Coronary artery (tissue), 2 donors: ENCODE measurements at places on chromosomes 3 and 15.

DNA sequence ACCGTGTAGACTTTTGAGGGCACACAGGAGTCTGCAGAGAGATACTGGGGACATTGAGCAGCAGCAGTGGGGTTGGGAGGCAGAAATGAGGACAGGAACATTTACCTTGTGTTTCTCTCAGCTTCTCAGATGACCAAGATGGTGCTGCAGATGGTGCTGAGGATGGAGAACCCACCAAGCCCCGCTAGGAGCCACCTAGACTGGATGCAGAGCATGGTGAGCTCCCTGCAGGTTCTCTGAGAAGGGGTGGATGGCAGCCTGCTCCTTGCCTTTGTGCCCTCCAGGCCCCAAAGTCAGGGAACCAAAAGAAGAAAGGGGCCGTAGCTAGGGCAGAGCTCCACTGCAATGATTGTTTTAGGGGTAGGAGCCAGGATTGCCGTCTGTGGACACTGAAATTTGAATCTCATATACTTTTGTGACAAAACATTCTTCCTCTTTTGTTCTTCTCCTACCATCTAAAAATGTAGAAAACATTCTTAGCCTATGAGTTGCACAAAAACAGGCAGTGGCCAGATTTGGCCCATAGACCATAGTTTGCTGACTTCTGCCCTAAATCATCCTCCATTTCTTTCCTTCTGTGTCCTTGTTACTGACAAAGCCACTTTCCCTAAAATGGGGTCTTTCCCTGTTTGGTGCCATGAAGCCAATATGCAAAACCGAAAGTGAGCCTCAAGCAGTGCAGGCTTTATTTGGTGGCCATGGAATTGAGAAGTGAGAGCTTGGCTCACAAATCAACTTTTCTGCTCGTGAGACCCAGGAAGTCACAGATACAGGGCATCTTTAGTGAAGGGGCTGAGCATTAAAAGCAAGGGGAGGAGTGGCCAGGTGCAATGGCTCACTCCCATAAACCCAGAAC, 11.9 kb upstream of the MUC20 start:
- no peak for DNase-seq

DNA sequence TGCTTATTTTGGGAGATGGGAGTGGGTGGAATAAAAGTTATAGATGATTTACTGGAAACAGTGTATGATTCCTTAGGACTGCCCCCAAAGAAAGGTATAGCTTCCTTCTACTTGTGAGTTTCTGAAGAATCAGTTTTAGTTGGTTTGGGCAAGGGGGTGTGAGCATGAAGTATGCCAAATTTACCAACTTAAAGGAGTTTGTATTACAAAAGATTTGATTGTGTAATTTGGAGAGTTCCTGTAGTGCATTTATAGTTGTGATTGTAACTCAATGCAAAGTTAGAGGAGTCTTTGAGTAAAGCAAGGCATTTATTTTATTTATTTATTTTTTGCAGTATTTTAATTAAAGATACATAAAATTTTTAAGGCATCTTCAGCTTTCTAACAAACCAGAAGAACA, 42.8 kb downstream of the TSC22D2 start:
- no peak for DNase-seq

DNA sequence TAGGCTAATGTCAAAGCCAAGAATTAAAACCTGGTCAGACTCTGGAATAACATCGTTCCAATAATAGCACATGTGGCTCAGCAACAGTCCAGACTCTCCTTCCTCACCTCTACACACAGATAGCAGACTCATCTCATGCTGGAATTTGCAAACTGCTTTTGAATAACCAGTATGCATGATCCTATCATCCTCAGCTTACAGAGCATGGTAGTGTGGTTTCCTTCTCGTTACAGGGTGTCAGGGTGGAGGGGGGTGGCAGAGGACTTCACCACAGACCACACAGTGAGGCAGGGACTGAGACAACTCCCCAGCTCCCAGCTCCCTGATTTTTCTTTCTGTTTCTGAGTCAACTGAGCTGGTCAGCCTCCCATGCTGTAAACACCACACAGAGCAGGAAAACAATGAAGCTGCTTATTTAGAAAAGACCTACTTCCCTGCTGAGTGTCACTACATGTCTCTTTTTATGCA, 101.6 kb downstream of the RPL22L1 start:
- no peak for DNase-seq

GRCh38 chr3:174097686-174098085, 700.1 kb downstream of the NLGN1 start:
- no peak for DNase-seq

DNA sequence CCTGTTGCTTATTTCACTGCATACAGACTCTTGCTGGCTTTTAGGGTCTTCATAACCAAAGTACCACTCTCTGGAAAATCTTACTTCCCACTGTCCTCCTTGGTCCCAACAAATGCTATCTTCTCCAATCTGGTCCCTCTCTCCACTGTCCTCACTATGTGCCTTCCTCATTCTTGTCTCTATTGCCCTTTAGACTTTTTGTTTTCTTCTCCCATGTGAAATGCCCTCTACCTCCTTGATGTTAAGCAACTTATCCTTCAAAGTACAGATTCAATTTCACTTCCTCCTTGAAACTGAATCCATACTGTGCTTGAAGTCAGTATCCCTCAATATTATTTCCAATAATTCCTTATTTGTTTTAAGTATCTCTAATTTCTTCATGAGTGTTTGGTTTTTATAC, 60.8 kb downstream of the CGGBP1 start:
- no peak for DNase-seq

DNA sequence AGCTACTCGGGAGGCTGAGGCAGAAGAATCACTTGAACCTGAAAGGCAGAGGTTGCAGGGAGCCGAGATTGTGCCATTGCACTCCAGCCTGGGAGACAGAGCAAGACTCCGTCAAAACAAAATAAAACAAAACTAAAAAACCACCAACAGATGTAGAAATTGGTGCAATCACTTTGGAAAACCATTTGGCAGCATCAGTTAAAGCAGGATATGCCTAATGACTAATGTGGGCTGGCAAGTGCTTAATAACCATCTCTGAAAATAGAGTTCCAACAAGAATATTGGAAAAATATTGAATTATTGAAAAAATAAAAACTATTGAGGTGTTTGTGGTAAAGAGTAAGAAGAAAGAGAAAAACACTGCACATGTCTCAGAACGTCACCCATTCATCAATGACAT, 16.1 kb upstream of the RTP3 start:
- peak; percentile 7 for DNase-seq

DNA sequence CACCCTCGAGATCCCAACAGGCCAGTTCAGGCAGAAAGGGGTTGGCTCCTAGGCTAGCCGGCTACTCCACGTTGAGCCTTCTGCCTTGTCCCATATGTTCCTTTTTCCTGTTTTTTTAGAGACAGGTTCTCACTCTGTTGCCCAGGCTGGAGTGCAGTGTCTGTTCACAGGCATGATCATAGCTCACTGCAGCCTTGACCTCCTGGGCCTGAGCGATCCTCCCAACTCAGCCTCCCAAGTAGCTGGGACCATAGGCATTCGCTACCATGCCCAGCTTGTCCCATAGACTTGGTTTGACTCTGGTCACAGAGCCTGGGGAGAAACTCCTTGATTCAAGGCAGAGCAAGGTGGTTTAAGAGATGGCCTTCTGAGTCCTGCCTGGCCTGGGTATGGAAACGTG, 32.3 kb downstream of the ZNF710 start:
- peak; percentile 57 for DNase-seq

DNA sequence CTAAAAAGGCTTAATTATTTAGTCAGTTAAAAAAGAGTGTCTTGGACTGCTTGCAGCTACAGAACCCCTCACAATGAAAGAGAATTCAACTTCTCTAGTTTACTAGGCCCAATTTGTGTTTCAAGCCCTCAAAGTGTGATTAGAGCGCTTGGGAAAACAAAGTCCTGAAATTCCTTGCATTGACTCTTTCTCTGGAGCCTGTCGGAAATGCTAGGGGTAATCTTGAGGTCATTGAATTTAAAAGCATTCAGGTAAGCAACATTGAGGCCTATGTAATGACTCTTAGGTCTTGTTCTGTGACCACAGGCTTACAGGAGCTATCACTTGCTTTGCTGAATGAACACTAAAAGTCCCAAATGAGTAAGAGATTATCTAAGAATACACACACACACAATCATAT, 186.0 kb downstream of the NLGN1 start:
- no peak for DNase-seq

- DNase-seq, result no peak
These were observed 15.6 kb downstream of the LZTFL1 start for GRCh38 chr3:45826321-45826720.

- DNase-seq, result no peak
These were observed 272.2 kb downstream of the ADAMTSL3 start for GRCh38 chr15:83926116-83926515.

DNA sequence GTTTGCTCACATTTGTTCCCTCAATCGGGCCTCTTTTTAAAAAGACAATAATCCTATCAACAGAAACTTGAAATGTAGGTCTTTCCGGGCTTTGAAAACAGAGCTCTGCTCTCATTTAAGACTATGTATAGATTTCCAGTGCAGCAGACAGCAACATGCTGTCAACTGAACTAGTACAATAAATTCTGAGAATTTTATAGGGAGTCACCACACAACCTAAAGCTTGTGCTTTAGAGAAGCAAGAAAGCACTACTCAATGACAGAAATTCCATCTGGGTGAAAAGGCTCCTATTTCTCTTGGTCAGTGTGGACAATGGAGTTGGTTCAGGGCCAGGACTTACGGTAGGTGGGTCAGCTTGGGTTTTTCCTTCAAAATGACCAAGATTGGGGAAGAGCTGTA, 583.5 kb downstream of the ROBO1 start:
- no peak for DNase-seq

GRCh38 chr15:29456255-29456654, 186.6 kb upstream of the NSMCE3 start:
- peak; percentile 8 for DNase-seq
